ENCODE measurements at places on chromosomes 7 and 10.

GRCh38 chr10:23448802-23449570 is 10.1 kb downstream of the OTUD1 start:
- DNase-seq: no peak

- DNase-seq: peak; percentile 96
Observed at GRCh38 chr10:15168786-15169554, 477 bp upstream of the NMT2 start.

DNA sequence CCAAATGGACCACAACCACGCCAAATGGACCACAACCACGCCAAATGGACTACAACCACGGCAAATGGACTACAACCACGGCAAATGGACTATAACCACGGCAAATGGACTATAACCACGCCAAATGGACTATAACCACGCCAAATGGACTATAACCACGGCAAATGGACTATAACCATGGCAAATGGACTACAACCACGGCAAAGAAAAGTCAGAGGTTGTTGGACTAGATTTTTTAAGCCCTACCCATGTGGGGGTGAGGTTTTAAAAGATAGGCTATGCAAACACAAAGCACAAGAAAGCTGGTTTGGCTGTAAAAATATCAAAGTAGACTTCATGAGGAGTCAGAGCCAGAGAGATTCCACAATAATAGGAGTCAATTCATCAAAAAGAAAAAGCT is 55.8 kb downstream of the NCAPG2 start:
- DNase-seq: no peak

DNA sequence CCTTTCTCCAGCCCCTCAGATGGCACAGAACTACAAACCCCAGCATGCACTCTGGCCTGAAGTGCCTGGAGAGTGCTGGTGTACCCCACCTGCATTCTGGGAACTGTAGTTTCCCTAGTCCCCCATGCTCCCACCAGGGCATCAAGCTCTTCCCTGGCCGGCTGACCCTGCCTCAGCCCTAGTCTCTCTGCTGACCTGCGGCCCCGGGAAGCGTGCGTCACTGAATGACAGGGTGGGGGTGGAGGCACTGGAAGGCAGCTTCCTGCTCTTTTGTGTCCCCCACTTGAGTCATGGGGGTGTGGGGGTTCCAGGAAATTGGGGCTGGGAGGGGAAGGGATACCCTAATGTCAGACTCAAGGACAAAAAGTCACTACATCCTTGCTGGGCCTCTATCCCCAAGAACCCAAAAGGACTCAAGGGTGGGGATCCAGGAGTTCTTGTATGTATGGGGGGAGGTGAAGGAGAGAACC is 2.1 kb downstream of the NOS3 start:
- no peak for DNase-seq

- no peak for DNase-seq
Observed at GRCh38 chr7:25349283-25350017, 121.2 kb upstream of the NPVF start.

- DNase-seq: no peak
Observed at GRCh38 chr10:101617824-101618568, 29.9 kb downstream of the DPCD start.

DNA sequence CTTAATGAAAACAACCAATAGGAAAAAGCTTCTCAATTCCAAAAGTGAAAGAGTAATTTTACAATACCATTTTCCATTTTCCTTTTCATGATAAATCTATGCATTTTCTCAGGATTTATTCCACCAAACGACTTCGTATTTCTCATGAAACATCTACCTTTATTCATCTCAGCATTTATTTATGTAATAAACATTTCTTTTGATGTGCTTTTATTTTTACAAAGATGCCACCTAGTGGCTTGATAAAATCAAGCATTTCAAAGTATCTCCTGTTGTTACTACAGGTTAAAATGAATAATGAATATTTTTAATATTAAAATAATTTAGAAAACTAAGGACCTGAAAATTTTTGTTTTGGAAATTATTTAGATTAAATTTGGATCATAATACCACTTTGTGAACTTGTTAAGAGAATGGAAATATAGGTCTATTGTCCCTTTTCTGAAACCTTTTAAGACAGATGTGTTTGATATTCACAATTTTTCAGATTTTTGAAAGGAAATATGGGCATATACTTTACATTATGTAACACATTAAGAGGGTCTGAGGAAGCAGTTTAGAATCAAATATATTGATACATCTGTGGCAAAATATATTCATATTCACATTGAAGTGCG is 2.7 kb upstream of the IQUB start:
- no peak for DNase-seq
